ENCODE measurements at places on chromosomes 1 and 21. TPM values are rescaled to one million over a fixed set of nuclear protein-coding genes. Genes with fewer than 3 reads are reported as not detected.

SLC30A2 gene
- 0.55 TPM for total RNA-seq

SORT1 gene
- 5.1 TPM for total RNA-seq

CELA2A gene
- not detected for total RNA-seq

STPG1 gene
- 6.2 TPM for total RNA-seq

GUCA2A gene
- total RNA-seq = not detected

FALEC gene
- not detected for total RNA-seq

PLA2G2D gene
- not detected for total RNA-seq

ETV3L gene
- not detected for total RNA-seq

CHODL gene
- total RNA-seq = 0.03 TPM

DR1 gene
- 35.2 TPM for total RNA-seq

SLC30A1 gene
- 19.7 TPM for total RNA-seq
